ENCODE measurements at places on chromosomes 7 and 10.

DNA sequence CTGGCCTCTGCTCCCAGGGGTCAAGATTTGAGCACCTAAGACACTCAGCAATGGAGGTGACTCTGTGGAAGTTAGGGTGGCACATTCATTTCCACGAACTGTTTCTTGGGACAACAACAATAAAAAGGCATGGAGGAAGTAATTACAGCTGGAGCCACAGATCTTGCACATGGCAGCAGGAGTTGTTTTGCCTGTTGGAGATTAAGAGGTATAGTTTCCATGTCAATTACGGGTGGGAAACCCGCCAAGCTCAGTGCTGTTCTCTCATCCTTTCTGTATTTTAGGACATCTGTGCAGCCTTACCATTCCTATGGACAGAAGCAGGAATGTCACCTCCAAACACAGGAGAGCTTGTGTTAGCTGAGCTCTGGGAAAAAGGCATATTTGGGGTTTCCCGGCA lies 201.2 kb downstream of the SNX10 start:
- DNase-seq: no peak

DNA sequence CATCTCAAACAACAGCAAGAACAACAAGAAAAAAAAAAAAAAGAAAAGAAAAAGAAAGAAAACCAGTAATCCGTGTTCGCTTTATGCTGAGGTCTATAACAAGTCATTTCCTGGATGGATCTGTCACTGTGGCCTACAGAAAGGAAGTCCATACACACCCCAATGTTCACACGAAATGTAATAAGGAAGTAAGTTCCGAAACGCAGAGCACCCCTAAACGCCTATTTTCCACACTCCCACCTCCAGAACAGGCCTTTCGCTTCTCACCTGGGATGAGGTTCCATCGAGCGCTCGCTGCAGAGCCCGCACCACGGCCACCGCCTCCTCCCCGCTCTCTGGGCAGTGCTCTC lies 735 bp downstream of the ZNF394 start:
- DNase-seq: no peak

DNA sequence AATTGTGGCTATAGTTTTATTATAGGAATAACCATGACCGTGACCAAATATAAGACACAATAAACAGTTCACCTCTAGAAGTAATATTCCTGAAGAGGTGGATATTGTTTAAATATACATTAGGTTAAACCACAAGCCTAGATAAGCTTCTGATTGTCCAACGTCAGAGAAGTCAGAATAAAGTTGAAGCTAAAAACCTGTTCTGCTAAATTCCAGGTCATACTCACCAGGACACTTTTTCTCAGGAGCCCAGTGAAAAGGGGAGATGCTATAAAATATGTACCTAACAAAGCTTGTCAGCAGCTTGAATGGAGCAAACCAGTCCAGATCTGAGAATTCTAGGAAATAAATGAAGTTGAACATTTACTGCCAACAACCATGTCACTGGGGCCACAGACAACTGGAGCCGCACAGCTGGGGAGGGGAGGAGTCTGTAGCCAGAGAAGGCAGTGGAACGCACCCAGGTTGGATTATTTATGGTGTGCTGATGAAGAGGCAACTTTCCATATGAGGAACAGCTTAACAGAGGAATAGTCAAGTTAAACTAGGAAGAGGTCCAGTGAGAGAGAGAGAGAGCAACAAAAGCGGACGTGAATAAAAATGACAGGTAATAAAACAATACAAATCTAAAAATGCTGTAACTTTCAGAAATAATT lies 191.1 kb downstream of the ZNF438 start:
- no peak for DNase-seq

DNA sequence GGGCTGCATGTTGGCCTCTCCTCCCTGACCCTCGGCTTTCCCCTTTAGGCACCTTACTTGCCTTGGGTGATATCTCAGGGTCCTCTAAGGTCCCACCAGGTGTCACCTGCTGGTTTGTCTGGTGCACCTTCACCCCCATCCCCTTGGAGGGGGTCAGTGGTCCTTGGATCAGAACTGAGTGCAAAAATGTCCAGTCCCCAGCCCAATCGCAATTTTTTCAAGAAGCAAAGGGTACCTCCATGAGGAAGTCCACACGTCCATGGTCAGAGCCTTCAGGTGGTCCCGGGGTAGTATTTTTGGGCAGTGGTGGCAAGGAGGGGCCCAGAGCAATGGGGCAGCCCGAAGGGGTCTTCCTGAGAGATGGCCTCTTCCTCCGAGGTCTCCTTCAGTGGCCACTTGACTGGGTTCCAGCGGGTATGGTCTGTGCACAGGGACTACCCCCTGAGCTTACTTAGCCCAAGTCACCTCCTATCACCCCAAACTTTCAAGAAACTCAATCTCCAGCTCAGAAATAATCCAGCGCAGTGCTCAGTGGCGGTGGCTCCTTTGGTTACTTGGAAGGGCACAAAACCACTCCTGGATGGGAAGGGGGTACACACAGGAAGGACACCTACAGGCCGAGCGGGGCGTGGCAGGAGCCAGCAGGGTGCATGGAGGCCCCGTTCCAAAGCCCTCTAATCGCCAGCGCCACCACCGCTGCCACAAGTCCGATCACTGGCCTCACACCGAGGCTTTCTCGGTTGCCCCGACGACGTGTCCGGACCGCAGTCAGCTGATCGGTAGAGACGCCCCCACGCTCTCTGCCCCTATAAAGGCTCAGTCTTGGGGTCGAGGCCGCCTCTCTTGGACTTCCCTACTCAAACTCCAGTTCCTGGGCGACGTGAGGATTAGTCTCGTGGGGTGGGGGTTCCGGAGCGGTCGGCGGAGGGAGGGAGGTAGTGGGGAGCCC lies 4.5 kb downstream of the SAP25 start:
- DNase-seq: peak; percentile 47

DNA sequence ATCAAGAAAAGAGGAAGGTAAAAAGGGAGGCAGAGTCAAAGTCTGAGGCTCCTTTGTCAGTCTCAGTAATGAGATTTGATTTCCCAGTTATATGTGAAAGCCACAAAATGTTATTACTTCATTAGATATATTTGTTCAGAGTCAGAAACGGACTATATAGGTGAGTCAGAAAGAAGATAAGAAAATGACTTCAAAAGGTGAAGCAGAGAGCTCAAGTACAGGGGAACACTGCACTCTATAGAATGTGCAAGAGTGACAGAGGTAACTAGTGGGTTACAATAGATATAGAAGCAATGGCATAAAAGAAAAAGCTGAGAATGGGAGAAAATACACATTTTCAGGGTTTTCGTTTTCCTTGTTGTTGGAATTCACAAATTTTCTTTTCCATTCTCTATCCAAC lies 43.3 kb downstream of the DGKB start:
- DNase-seq: no peak

GRCh38 chr7:35448486-35448885 lies 194.6 kb upstream of the TBX20 start:
- DNase-seq: no peak

DNA sequence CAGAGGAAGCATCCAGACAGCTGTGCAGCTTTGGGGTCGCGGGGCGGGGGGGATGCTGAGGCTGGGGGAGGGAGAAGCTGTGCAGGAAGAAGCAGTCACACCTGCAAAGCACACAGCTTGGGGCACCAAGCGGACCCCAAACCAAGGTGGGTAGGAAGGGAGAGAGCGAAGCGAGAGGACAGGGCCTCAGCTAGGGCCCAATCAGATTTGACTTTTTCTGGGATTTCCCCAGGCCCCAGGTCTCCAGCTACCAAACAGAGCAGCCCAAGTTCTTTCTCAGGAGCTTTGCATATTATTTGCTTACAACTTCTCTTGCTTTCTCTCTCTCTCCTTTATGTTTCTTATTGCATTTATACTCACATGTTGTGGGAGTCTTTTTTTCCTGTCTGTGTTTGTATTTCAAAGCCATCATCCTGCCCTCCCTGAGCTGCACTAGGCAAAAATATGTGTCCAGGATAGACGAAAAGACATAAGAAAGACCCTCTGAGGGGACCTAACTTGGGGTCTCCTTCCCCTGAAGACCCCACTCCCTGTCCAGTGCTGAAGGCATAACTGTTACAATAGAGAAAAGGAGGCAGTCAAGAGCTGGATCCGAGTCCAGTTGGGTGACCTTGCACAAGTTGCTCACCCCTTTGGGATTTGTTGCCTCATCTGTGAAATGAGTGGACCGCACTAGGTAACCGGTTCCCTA lies 50.6 kb upstream of the SMNDC1 start:
- DNase-seq: no peak

- DNase-seq: no peak
Observed at GRCh38 chr7:46859963-46860475, 721.9 kb downstream of the TNS3 start.

GRCh38 chr10:116168329-116168728 lies 104.7 kb downstream of the GFRA1 start:
- no peak for DNase-seq

DNA sequence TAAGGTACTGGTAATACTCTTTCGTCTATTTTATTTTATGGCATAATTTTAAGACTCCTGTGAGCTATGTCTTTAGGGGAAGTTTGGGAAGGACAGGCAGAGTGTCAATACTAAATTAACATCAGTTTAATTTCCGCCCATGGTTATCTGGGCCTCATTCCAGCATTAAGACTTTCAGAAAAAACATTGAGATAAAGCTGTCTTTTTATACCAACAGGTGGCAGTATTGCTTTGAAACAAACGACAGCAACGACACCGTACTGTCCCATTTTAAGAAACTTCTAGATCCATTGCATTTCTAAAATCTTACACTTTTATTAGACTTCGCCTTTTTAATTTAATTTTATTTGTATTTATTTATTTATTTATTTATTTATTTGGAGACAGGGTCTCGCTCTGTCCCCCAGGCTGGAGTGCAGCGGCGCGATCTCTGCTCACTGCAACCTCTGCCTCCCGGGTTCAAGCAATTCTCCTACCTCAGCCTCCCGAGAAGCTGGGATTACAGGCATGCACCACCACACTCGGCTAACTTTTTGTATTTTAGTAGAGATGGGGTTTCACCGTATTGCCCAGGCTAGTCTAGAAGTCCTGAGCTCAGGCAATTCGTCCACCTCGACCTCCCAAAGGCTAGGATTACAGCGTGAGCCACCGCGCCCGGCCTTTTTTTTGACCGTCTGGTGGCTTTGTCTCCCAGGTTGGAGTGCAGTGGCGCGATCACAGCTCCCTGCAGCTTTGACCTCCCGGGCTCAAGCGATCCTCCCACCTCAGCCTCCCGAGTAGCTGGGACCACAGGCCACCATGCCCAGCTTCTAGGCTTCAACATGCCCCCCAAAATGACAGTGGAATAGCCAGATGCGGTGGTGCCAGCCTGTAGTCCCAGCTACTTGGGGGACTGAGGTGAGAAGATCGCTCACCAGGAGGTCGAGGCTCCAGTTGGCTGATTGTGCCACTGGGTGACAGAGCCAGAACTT lies 78.7 kb upstream of the C1GALT1 start:
- DNase-seq: no peak

DNA sequence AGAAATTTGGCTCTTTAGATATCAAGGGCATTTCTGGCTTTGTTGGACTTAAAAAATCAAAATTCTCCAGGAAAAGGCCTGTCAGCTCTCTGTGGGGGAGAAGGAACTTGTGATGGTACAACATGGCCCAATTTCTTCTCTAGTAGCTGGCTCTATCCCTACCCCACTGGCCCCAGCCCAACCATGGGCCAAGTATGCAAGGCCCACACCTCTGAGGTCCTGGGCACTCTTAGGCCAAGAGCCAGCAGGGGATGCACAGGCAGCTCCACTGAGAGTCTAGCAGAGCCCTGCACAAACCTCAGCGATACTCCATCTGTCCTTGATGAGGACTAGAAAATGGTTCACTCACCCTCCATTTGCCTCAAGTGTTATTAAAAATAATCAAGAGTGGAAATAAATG lies 261.2 kb downstream of the C7orf25 start:
- no peak for DNase-seq

- DNase-seq: no peak
Observed at GRCh38 chr7:113548561-113548960, 370.2 kb downstream of the PPP1R3A start.

GRCh38 chr7:147519062-147519461 lies 1071.5 kb upstream of the C7orf33 start:
- DNase-seq: no peak

- no peak for DNase-seq
Observed at GRCh38 chr10:74841265-74841973, 15.0 kb downstream of the KAT6B start.

DNA sequence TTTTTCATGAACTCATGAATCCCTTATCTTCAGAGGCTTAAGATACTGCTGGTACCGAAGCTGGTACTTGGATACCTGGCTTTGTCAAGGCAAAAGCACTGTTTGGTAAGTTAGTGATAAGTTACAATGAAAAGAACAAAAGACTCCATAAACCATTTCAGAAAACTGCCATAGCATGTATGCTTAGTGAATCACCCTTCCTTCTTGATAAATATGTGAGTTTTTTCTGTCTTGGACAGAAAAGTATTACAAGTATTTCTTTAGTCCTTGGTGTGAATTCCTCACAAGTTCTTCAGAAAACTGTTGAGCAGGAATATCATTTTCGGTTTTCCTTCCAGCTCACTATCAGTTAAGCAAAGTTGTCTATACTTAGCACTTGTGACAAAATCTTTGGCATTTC lies 25.6 kb downstream of the PUS7 start:
- no peak for DNase-seq

DNA sequence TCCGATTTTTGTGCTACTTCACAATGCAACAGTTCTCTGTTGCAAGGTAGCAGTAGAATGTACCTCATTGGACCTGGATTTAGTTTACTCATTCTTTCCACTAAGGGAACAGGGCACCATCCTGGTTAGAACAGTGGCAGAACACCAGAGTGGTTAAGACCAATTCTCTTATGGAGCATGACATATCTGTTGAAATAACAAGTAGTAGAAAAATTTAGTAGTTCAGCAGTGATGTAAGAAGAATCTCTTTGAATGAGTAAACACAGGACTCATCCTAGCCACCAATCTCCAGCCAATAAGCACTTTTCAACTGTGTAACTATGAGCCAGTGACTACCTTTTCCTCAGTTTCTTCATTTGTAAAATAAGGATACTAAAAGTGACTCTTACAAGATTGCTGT lies 2.4 kb downstream of the ANKRD22 start:
- no peak for DNase-seq

GRCh38 chr10:70849582-70850016 lies 33.9 kb downstream of the SGPL1 start:
- DNase-seq: no peak

- DNase-seq: no peak
Observed at GRCh38 chr7:118080947-118081346, 103.0 kb upstream of the LSM8 start.

- DNase-seq: no peak
Observed at GRCh38 chr7:30181736-30182522, 47.1 kb downstream of the MTURN start.
